ENCODE measurements at places on chromosomes 13 and 19.
A peak's percentile ranks its signal among the peaks of the same experiment; 100 is the strongest.

DNA sequence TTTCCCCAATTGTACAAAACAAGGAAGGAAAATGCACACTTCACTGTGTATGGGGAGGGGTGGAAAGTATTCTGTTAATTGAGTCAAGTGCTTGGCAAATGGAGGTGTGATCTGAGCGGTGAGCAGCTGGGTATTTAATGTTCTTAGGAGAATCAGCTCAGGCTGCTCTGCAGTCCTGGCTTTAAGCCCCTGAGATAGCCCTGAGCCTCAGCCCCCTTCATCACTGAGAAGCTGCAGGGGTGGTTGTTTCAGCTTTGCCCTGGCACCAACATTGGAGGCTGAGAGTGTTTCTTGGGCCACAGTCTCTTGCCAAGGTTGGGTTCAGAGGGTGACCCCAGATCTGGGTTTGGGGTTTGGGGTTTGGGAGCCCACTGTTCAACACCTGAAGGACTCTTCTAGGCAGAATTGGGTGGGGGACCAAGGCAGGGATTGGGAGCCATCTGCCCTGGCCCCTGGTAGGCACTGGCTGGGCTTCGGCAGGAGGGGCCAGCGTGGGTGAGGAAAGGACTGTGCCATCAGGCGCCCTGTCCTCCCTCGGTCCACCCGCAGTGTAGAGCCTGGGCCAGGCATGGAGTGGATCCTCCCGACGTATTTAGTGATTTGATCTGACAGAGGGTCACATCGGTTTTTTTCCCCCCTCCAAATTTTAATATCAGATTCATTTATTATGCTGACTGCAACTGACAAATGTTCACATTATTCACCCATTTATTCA, 66.7 kb upstream of the ZNF536 start:
- no peak for DNase-seq

- no peak for DNase-seq
These were observed 521.5 kb downstream of the SLITRK6 start for GRCh38 chr13:85277748-85278147.

DNA sequence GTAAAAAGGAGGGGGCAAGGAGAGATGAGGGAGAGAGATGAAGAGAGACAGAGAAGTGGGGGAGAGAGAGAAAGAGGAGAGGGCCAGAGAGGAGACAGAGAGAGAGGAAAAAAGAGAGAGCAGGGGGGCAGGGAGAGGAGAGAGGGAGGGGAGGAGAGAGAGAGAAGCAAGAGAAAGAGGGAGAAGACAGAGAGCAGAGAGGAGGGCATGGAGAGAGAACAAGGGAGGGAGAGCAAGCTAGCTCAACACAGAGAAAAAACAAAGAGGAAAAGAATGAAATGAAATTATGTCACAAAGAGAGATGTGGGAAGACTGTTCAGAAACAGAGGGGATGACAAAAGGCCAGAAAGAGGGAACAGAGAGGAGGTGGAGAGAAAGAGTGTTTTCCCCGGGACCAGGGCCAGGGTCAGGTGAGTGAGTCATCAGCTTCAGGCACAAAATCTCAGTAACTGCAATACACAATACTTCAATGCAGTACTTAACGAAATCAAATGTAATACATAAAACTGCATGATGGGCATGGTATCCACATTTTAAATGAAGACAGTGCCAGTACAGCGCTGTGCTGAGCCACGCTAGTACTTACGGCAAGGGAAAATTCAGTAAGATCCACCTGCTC, 4.8 kb downstream of the KLK7 start:
- no peak for DNase-seq

DNA sequence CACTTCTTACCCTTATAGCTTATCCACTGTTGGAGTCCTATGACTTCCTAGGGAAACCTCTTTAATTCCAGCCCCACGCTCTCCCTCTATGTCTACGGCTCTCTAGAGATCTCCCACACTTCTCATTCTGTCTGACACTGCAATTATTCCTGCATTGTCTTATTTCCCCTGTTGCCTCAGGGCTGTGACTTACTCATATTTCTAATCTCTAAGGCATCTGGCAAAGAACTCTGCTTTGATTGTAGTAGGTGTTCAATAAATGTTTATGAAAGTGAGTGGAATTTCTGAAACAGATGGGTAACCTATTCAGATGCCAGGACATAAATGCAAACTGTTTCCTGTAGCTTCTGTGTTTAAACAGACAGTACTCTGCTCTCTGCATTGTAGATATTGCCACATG, 102.4 kb upstream of the SERTM1 start:
- no peak for DNase-seq

GRCh38 chr13:31846182-31846938, 107.0 kb downstream of the RXFP2 start:
- peak; percentile 26 for DNase-seq

GRCh38 chr13:31913459-31913858, 118.1 kb upstream of the FRY start:
- DNase-seq = no peak

DNA sequence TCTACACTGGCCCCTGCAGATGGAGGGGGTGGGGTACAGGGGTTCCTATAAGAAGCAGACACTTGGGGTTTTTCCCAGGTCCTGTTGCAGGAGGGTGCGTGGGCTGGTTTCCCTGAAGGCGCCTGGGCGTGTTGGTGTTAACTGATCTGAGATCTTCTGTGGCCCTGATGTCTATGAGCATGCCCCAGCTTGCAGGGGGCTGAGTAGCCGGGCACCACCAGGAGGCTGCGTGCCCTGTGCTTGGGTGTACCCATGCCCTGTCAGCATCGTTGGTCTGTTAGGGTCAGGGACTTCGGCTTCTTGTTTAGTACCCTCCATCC, 45.3 kb downstream of the CAPN12 start:
- no peak for DNase-seq

DNA sequence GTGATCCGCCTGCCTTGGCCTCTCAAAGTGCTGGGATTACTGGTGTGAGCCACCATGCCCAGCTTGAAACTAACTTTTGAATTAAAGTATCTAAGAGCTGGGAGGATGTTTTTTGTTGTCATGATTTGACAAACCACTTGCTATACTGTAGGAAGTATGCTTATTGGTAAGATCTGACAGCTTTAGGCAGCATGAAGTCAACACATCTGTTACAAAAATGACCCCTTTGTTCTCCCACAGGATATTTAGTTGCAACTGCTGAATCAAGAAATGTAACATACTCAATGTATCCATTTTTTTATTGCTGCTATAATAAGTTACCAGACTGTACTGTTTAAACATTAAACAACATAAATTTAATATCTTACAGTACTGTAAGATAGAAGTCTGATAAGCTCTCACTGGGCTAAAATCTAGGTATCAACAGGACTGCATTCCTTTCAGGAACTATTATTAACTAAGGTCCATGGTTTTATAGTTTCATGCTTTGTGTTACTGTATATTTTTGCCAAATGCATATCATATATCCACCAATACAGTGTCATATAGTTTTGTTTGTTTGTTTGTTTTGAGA, 22.8 kb upstream of the LRP3 start:
- no peak for DNase-seq

- no peak for DNase-seq
These were observed 22.0 kb upstream of the LRRC4B start for GRCh38 chr19:50590191-50590590.

DNA sequence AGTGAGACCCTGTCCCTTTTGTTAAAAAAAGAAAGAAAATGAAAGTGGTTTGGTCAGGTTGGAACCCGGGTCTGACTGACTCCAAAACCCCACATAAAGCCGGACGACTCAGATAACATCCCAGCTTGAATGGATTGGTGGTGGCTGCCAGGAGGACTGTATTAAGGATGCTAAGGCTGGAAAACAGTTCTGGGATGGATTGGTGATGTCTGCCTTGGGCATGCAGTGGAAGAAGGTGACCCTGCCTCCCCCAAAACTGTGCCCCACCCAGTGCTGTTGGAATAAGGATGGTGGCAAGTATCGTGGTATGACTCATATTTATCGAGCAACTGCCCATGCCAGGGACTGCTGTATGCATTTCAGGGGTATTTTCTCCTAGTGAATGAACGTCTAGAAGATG, 18.5 kb upstream of the COLGALT1 start:
- DNase-seq = no peak

GRCh38 chr13:91699863-91700262, 301.4 kb downstream of the GPC5 start:
- no peak for DNase-seq

DNA sequence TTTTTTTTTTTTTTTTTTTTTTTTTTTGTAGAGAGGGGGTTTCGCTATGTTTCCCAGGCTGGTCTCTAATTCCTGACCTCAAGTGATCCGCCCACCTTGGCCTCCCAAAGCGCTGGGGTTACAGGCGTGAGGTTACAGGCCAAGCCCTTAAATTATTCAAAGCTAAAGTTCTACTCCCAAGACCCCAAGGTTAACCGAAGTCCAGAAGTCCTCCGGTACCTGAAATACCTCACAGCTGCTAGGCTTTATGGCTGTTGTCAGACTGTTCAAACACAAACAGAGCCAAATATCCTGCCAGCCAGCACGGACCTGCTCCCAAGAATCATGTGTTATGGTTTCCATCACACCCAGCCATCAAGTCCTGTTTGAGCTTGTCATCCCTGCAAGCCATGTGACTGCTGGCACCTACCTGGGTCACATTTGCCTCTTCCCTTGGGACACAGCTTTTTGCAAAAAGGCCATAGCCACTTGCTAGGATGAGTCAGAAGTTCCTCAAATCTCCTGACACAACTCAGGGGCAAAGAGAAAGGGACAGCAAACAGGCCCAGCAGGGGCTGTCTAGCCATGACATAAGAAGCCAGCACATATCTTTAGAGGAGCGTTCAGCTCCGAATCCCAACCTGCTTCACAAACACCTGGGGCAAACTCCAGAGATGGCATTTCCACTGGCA, 129.9 kb downstream of the FOXO1 start:
- no peak for DNase-seq

- no peak for DNase-seq
These were observed 11.9 kb downstream of the ZIC5 start for GRCh38 chr13:99959540-99960230.

- DNase-seq = no peak
These were observed 9.2 kb upstream of the SERP2 start for GRCh38 chr13:44364345-44365000.

DNA sequence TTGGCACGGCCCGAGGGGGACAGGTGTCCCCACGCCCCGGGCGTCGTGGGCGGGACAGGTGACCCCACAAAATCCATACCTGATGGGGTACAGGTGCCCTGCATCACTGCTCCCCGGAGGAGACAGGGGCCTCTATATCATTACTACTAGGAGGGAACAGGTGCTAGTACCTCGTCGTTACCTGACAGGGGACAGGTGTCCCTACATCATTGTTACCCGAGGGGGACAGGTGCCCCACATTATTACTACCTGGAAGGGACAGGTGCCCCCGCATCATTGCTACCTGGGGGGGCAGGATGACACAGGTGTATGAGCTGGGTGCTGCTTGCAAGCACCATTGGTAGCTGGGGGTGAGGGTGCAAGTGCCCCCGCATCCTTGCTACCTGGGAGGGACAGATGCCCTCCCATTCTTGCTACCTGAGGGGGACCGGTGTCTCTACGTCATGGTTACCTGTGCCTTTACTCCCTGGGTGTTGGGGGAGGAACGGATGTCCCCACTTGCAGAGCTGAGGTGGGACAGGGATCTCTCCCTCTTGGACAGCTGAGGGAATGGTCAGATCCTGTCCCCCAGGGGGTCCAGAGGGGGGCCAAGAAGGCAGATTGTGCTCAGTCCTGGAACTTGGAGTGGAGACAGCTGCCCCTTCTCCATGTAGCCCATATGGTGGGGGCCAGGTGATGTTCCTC, 620 bp downstream of the CRTC1 start:
- DNase-seq = no peak

DNA sequence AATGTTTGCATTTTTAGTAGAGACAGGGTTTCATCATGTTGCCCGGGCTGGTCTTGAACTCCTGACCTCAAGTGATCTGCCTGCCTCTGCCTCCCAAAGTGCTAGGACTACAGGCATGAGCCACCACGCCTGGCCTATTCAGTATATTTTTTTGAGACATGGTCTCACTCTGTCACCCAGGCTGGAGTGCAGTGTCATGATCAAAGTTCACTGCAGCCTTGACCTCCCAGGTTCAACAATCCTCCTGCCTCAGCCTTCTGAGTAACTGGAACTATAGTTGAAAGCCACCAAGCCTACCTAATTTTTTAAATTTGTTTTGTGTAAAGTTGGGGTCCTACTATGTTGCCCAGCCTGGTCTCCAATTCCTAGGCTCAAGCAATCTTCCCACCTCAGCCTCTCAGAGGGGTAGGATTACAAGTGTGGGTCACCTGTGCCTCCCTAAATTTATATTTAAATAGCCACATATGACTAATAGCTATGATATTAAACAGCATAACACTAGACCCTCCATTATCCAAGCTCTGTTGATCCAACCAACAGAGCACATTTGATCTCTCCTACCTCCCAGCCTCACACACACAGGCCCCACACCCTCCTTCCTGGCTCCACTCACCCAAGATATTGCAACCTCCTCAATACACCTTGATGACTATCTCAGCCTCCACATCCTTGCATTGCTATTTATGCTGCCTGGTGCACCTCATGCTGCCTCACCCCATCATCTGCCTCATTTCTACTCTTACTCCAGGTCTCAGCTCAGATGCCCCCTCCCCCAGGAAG, 2.1 kb upstream of the CEACAM19 start:
- DNase-seq = no peak

DNA sequence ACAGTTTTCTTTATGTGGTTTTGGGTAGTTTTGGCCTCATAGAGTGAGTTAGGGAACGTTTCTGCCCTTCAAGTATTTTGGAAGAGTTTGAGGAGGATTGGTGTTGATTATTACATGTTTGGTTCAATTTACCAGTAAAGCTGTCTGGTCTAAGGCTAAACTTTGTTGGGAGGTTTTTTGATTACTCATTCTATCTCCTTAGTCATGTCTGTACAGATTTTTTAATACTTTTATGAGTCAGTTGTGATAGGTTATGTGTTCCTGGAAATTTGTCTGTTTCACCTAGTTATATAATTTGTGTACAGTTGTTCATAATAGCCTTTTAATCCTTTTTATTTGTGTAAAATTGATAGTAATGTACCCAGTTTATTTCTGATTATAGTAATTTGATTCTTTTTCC, 20.4 kb downstream of the RNF17 start:
- no peak for DNase-seq

DNA sequence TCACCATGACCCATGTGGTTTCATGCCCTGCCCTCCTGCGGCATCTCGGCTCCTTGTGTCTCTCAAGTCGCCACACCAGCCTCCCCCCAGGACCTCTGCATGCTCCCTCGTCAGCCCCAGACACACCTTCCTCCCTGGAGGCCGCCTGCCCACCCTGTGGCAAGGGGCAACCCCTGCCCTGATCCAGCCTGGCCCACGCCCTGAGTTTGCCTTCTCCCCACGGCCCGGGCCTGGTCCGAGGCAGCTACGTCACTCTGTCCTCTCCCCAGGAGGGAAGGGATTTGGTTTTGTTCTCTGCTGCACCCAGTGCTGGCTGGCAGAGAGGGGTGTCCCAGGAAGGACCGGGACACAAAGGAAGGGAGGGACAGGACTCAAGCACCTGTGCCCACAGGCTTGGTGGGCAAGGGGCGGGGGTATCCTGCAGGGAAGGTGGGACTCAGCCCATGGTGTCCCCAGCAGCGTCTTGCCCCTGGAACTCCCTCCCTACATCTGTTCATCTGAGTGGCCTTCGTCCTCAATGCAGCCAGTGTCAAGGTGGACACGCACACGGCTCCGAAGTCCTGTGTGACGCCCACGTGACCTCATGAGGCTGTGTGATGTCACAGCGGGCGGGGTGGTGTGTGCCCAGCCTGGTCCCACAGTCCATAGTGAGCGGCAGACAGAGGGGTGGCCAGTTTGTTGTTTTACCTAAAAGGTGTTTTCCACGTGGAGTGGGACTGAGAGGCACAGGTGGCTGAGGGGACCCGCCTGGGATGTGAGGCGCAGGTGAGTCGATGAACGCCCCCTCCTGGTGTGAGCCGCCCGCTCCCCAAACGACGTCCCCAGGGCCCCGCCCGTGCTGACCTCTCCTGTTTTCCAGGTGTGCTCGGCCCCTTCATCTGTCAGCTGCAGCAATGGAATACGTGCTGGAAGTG, at the start of gene TEX29:
TEX29 (plus strand) TSS at position 645 of the 914 bp plus-strand sequence; CDS start at position 894, 249 bp downstream.
- no peak for DNase-seq
